ENCODE measurements at places on chromosomes 2 and 18.

- no peak for DNase-seq
Measured at GRCh38 chr2:196475611-196476010, 163.9 kb upstream of the CCDC150 start.

GRCh38 chr2:105760639-105761337 is 16.1 kb downstream of the NCK2 start:
- peak; percentile 27 for DNase-seq

DNA sequence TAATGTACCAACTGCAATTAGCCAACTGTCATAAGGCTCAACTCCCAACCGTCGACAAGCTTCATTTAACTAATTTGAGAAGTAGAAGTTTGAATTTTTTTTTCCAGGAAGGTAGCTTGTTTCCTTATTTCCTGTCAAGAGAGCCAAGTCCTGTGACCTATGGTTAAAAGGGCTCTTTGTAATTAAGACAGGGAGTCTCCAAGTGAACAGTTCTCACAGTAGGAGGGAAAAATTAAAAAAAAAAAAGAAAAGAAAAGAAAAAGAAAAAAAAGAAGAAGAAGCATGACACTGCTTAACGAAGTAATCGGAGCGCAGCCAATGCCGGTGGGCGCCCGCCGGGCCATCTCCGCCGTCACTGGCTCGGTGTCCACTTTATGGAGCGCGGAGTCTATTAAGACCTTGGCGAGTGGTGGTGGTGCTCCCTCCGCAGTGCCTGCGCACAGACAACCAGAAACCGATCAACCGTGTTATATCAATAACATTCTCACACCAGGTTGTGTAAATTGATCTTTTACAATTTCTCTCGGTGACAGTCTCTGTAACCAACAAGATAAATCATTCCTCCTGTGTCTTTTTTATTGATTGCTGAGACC is 197.2 kb upstream of the POU3F3 start:
- DNase-seq, result no peak

DNA sequence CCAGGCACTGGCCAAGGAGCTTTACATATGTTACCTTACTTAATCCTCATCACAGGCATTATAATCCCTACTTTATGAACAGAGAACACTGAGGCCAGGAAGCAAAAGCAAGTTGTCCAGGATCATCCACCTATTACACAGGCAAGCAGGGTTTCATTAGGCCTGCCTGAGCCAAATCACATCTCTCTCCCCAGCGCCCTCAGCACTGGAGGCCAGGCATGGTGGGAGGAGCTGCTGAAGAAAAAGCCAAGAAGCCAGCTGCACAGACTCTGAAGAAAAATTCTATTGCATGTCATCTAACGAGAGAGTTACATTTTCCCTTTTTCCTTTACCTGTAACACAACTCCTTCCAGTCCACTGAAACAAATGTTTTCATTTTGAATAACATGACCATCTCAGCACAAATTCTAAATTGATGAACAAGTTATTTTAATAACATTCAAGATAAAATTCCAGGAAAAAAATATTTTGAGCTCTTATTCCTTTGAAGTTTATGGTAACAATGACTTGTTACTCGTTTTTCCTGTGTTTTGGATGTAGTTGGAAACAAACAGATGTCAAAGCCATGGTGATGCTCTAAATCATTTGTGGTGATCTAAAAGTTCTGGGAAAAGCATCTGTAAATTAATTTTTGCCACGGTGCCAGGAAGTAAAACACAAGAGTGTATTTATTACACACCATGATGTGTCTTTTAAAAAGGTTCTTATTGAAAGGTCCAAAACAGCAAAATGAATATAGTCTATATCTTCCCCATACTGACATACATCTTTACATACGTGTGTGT is 139.0 kb upstream of the ITGB6 start:
- no peak for DNase-seq

GRCh38 chr18:2526329-2526728 is 45.0 kb downstream of the METTL4 start:
- no peak for DNase-seq

DNA sequence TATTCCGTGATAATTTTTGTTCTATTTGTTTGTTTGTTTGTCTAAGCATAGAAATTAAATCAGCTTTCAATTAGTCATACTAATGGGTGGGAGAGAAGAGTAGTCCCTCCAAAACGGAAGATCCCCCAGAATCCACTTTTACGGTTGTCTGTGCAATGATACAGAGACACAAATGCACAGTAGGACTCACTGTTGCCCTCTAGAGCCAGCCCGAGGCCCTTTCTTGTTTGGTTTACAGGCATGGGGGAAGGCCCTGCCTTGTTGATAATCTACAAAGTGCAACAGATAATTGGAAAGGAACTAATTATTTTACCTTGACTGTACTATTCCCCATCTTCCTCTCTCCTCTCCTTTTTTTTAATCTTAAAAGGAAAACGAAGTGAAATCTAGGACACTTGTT is 121.1 kb downstream of the ACOXL start:
- DNase-seq, result peak; percentile 63

DNA sequence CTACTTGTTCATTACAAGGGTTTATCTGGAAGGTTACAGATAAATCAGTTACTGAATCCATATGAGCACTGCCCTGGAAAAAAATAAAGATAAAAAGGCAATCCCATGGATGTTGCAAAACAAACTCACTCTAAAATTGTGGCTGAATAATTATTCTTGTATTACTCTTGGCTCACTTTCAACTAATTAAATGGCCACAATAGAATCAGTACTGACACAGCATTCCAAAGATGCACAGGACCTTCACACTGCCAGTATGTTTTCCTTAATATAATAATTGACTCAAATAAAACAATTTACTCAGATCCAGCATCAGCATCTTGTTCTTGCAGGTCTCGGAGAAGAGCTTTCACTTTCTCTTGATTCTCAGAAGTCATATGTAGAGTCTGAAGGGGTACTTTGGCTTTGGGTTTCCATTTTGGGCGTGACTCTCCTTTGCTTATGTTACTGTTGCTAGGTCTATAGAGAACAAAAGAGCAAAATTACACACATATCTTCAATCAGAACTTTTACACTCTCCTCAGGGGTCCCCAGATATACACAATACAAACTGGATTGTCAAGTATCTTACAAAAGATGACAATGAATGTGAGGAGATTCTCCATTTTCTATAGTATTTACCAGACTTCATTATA is 12.6 kb downstream of the DHX57 start:
- no peak for DNase-seq

DNA sequence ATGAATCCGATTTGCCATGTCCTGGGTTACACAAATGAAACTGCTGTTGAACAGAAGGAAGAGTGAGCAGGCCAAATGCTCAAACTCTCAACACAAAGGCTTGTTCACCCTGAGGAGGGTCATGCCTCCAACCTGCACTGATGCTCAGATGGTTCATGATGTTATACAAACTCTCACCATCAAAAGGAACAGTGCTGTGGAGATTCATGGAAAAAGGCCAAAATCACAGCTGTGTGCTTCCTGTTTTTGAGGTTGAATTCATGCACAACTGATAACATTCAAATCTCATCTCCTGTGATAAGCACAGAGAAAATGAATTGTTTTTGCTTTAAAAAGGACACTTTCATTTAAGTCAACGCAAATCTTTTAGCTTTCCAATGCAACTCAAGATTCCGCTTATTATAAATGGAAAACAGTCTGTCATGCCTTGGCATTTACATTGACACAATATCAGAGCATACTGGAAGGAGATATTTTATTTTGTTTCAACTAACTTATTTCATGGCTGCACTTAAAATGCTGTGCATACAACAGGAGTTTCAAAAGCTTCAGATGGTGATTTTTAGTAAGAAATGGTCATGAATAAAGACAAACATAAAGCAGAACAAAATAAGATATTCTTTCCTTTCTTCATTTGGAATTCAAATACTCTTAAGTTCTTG is 22.2 kb upstream of the TTN start:
- DNase-seq, result no peak

DNA sequence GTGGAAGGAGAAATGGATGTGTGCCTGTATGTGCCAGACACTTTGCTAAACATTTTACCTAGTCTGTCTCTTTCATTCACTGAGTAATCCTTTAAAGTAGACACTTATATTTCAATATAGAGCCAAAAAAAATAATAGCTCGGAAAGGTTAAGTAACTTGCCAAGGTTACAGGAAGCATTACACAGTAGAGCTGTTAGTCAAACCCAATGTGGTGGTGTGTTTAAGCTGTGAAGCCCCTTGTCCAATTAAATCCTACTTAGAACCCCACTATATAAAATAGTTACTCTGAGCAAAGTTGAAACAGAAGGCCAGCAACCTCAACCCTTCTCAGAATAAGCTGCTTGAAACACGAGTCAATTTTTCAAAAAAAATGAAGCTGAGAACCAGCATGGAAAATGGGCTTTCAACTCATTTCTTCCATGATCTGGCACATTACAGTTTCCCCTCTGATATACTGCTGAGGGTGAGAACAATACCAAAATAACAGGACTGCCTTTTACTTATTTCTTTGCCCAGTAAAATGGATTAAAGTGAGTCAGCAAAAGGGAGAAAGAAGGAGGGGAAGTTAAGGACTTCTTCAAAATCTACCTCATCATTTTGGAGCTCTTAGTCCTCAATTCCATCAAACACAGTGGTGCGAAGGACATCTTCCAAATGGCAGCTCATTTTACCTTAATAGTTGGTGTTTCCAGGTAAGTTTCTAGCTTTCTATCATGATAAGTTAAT is 7.9 kb downstream of the RDH14 start:
- no peak for DNase-seq

- no peak for DNase-seq
Measured at GRCh38 chr2:76675212-76675611, 847.0 kb downstream of the LRRTM4 start.
